ENCODE measurements at places on chromosomes 3 and 15.

DNA sequence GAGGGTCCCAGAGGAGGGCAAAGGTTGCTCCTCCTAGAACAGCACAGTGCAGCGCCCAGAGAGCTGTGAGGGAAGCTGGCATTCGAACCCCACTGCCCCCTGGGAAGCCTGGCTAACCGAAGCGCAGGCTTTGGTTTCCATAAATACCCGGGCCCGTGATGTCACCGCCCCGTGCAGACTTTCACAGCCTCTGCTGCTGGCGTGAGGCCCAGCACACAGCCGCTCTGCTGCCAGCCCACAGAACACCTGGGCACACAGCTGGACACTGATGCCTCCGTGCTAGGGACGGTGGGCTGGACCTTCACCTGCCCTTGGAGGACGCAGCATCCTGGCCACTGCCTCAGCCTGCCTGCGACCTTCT is 1.0 kb downstream of the IQSEC1 start:
- DNase-seq = no peak

- no peak for DNase-seq
These were observed 252.0 kb downstream of the CLSTN2 start for GRCh38 chr3:140187028-140187427.

DNA sequence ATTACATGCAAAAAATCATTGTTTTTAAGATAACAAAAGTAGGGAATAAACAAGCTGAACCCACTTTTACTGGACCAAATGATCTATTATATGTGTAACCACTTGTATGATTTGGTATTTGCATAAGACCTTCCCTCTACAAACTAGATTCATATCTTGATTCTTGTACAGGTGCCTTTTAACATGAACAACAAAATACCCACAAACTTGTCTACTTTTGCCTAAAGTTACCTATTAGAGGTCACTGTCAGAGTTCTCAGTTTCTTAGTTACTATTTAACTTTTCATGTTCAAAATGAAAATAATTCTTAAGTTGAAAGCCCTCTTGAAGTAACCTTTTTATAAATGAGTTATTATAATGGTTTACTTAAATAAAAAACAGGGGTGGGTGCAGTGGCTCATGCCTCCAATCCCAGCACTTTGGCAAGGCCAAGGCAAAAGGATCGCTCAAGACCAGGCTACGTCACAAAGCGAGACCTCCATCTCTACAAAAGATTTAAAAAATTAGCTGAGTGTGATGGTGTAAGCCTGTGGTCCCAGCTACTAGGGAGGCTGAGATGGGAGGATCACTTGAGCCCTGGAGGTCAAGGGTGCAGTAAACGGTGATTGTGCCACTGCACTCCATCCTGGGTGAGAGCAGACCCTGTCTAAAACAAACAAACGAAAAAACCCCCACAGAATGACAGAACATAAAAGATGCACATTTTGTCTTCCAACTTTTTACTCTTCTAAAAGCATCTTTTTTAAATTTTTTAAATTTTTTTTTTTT is 16.0 kb downstream of the ACTR8 start:
- DNase-seq = no peak

GRCh38 chr15:59296181-59296617 is 76.5 kb downstream of the MYO1E start:
- no peak for DNase-seq

GRCh38 chr15:59879506-59880265 is 124.4 kb upstream of the FOXB1 start:
- DNase-seq = no peak

DNA sequence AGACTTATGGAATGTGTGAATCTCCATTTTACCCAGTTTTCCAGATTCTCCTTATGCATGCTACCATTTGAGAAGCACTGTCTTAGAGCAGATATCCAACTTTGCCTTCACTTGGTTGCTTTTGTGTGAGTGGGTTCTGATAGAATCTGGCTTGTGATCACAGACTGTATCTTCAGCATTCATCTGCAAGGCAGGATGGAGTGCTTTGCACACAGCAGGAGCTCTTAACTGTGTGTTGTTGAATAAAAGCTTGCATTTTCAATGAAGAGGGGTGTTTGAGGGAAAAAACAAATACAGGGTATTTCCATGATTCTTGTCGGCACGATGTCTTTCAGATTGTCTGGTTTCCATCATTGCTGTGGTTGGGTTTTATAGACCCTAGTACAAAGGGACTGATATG is 24.4 kb downstream of the IL1RAP start:
- no peak for DNase-seq

DNA sequence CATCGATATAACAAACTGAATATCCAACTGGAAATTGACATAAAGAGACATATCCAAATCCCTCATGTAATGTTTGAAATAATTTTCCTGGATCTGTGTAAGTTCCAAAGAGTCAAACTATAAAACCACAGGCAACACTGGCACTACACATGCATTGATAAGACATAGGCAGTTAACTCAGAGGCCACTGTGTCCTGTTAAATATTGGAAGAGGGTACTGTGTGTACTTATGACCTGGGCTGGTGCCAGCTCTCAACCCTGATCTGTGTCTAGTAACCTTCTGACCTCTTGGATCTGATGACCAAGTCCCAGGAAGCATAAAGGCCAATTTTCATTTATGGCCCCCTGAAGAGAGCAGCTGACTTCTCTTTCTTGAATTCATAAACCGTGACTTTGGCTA is 4.5 kb downstream of the NR1I2 start:
- no peak for DNase-seq

GRCh38 chr3:131390331-131390730 is 8.8 kb downstream of the NUDT16 start:
- DNase-seq = no peak

DNA sequence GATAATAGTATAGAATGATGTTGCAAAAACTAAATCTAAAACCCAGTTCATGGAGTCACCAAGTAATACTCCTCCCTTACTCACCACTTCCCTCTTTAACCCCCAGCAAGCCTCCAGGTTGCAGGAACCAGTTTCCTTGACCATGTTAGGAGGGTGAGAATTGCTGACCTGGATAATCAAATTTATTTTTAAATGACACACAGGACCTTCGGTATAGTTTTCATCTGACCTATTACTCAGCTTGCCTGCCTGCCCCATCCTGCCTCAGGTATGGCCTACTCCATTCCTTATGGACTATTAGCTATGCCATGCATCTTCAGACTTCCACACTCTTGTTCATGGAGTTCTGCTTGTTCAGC is 883 bp downstream of the RTP4 start:
- DNase-seq = no peak

- no peak for DNase-seq
These were observed 197.4 kb downstream of the KLHL25 start for GRCh38 chr15:85597155-85597815.

DNA sequence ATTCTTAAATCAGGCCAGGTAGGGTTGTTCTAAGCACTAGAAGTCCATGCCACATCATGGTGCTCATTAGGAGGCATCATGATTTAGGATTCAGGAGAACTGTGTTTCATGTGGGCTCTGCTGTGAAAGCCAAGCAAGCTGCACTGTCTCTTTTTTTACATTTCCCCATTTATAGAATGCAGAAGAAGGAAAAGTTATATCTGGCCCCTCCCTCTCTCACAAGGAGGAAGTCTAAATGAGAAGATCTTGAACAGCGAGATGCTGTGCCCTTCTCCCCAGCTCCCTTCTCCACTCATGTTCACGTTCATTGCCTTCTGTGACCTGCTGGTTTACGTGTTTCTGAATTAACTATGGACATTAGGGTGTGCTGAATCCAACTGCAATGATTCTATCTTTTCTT is 178.5 kb upstream of the RASGRP1 start:
- DNase-seq = no peak

GRCh38 chr3:38739931-38740330 is 76.1 kb downstream of the SCN10A start:
- no peak for DNase-seq

- DNase-seq = no peak
These were observed 188.9 kb upstream of the MEIS2 start for GRCh38 chr15:37289109-37289765.

- no peak for DNase-seq
These were observed 1588.2 kb downstream of the SI start for GRCh38 chr3:163490119-163490518.

DNA sequence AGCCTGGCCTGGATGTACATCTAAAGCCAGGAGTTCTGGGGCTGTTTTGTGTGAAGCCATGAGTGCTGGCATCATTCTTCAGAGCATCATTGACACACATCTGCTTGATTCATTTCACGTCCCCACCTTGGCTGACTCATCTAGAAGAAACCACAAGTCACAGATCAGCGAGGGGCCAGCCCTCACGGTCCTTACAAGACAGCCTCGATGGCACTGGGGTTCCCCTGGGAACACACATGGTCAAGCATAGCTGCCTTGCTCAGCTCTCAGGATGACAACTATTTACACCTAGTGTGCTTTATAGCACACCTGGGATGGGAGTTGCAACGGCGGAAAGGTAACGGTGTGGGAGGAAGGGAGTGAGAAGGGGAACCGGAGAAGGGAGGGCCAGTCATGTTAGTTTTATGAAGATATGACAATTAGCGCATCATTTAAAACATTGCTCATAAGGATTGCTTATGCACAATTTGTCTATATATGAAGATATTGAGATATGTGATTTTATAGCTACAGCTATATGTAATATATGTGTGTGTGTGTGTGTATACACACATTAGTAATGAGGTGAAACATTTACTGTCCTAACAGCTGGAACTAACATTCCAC is 227.1 kb downstream of the RPLP1 start:
- DNase-seq = no peak

GRCh38 chr3:149784064-149784704 is 8.2 kb downstream of the ANKUB1 start:
- DNase-seq = no peak

DNA sequence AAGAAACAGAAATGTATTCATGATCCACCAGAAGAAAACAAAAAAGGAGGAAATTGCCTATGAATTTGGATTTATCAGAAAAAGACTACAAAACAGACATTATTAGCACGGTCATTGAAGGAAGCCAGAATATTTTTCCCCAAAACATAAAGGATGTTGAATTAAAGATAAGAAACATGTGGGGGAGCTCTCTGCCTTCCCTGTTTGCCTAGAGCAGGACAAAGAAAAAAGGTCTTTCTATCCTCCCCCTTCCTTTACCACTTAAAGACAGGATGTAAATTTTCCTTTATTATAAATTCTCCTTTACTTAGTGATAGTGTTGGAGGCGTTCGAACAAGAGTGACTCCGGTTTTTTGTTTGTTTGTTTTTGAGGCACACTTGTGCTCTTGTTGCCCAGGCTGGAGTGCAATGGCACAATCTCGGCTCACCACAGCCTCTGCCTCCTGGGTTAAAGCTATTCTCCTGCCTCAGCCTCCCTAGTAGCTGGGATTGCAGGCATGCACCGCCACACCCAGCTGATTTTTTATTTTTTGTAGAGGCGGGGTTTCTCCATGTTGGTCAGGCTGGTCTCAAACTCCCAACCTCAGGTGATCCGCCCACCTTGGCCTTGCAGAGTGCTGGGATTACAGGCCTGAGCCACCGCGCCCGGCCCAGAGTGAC is 14.9 kb upstream of the RPN1 start:
- DNase-seq = no peak

DNA sequence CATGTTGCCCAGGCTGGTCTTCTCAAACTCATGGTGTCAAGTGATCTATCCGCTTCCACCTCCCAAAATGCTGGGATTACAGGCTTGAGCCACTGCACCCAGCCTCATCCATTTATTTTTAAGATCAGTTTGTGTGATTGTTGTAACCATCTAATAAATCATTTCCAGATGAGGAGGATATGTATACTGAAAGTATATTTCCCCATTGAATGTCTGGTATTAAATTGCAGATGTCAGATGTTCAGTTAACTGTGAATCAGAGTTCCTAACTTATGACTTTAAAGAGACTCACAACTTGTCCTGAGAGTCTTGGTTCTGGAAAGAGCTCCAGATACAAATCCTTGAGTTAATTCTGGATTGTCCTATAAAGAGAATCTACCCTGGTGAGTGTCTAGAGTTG is 62.4 kb downstream of the TRIM71 start:
- DNase-seq = no peak

DNA sequence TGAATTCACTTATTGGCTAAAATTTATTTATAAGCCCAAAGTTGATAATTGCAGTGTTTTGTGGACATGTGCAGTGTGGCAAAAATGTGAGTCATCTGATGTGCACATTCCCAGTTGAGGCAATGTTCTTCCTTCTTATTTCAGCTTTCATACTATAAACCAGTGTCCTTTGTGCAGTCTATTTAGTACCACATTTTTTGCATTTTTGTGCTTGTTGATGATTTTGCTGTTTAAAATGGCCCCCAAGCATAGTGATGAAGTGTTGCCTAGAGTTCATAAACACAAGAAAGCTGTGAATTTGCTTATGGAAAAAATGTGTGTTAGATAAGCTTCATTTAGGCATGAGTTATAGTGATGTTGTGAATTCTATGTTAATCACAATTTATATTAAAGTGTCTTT is 19.4 kb upstream of the IL20RB start:
- DNase-seq = no peak

GRCh38 chr3:141302364-141303141 is 65.8 kb upstream of the ZBTB38 start:
- no peak for DNase-seq
